Activated naive CD4-positive, alpha-beta T cell treated with anti-CD3 and anti-CD28 coated beads for 36 hours (primary cell): ENCODE measurements at places on chromosomes 1 and 21.

GRCh38 chr1:153610334-153610733 is 2.6 kb downstream of the S100A16 start:
- no peak for DNase-seq

DNA sequence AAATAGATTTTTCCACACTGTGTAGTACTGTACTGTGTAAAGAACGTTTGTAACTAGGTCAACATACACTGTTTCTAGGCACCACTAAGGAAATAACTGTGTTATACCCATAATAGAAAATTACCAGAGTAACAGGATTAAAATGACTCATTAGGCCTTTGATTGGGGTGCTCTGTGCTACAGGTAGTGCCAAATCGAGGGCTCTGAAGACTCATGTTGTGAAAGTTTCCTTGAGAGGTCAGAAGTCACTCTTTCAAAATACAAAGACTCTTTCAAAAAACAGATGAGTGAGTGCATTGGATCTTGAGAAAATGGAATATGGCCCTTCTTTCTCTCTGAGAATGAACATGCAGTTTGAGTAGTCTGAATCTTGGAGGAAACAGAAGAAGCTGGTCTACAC is 143.0 kb downstream of the MRPL39 start:
- DNase-seq: peak; percentile 51

DNA sequence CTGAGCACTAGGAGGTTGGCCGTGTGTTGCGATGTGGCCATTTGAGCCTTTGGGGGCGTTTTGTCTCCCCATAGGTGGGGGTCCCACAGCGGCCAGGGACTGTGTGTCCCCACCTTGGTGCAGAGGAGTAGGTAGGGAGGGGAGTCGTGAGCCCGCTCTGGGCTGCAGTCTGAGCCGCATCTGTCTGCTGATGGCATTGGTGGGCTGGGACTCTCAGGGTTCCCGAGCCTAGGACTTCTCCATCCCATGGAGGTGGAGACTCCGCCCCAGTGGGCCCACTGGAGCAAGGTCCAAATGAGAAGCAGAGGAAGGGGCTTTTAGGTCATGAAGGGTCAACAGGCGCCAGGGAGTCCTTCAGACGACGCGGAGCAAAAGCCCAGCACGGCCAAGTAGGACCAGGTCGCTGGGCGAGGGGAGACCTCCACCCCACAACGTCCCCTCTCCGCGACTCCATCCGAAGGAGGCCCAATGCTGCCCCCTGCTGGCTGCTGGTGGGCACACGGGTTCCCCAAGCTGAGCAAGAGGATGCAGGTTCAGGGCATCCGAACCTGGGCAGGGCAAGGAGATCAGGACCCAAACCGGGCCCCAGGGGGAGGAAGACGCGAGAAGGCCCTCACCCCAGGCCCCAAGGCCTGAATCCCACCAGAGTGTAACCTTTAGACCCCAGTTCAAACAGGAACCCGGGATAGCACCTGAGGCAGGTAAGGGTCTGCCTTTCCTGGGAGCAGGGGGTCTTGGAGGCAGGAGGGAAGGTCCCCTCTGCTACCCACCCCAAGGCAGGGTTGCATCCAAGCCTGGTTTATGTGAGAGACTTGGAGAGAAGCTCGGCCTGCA is 14.9 kb downstream of the TTC34 start:
- peak; percentile 80 for DNase-seq

DNA sequence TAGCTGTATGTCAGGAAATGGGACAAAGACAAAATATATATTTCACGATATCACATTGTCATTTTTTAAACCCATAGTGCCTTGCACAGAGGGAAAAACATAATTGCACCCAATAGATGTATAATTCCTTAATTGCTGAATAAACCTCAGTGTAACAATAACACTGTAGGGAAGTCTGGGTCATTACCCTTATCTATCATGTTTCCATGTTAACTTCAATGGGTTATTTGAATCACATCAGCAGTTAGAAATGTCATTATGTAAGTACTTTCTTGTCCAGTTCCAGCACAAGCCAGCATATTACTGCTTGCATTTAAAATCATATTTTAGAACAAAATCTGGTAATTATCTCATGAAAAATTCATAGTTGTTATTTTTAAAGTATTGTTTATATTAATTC is 222.7 kb downstream of the HMCN1 start:
- DNase-seq: no peak

- DNase-seq: peak; percentile 31
Measured at GRCh38 chr1:199684686-199685273, 342.7 kb upstream of the NR5A2 start.

- DNase-seq: no peak
Measured at GRCh38 chr1:164137273-164137925, 421.6 kb upstream of the PBX1 start.

DNA sequence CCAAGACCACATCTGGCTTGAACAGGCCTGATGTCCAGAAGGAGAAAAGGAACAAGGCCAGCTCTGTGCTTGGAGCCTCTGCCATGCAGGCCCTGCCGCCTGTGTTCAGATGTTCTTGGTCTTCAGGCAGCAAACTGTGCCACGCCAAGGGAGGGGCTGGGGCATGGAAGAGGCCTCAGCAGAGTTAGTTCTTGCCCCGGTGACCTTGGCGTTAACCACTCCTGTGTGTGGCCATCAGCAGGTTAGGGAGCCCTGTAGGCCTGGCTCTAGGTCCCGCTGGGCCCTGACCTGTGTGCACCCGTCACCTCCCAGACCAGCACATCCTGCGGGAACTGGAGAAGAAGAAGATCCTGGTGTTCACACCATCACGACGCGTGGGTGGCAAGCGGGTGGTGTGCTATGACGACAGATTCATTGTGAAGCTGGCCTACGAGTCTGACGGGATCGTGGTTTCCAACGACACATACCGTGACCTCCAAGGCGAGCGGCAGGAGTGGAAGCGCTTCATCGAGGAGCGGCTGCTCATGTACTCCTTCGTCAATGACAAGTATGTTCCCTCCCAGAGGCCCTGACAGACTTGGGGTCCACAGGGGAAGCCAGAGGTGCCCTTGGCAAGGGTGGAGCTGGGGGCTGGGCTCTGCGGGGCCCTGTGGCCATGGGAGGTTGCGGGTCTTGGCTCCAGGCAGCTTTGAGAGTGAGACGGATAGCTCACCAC is 7.1 kb downstream of the ZC3H12A start:
- DNase-seq: peak; percentile 41

GRCh38 chr1:91575909-91576519 is 75.4 kb downstream of the CDC7 start:
- no peak for DNase-seq

- DNase-seq: peak; percentile 63
Measured at GRCh38 chr21:43884012-43884860, 19.2 kb downstream of the AGPAT3 start.

- no peak for DNase-seq
Measured at GRCh38 chr1:117188170-117188815, 22.4 kb downstream of the VTCN1 start.

- DNase-seq: no peak
Measured at GRCh38 chr1:213887842-213888241, 99.9 kb upstream of the PROX1 start.

- no peak for DNase-seq
Measured at GRCh38 chr1:116879478-116880133, 30.1 kb upstream of the PTGFRN start.

DNA sequence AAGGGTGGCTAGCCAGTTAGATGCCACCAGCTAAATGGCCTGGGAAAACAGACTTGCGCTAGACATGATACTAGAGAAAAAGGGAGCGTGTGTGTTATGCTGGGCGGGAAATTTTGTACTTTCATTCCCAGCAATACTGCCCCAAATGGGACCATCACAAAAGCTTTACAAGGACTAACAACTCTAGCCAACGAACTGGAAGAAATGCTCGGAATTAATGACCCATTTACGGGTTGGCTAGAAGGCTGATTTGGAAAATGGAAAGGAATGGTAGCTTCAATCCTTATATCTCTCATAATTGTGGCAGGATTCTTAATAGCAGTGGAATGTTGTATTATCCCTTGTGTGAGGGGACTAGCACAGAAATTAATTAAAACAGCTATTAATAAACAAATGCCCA is 27.9 kb upstream of the ZNF496 start:
- no peak for DNase-seq

- DNase-seq: no peak
Measured at GRCh38 chr1:208248991-208249696, 5.0 kb upstream of the PLXNA2 start.

DNA sequence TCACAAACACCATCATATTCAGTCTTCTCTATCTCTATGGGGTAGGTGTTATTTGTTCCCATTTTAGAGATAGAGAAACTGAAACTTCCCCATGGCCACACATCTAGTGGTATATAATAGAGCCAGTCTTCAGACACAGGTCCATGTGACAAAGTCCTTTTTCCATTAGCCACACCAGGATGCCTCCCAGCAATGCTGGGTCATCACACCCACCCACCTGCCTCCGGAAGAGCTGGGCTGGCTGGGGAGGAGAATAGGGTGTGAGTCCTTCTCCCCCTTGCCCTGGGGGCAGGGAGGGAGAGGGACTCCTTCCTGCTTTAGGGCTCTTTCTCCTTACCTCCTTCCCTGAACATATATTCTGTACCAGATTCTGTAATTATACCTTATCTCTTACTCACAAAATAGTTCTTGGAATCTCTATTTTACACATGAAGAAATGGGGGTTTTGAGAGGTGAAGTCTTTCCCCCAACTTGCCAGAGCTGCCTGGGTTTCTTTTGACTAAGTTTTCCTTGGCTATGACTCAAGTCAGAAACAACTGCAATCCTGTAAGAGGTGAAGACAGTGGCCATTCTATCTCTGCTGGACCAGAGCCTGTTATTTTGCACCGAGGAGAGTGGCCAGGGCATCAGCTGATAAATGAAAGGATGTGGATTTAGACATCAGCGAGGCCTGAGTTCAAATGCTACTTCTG is 30.0 kb downstream of the SOX13 start:
- DNase-seq: no peak

GRCh38 chr1:50704126-50704525 is 255.9 kb downstream of the FAF1 start:
- DNase-seq: no peak

GRCh38 chr21:40146216-40146837 is 279.1 kb downstream of the PCP4 start:
- no peak for DNase-seq

DNA sequence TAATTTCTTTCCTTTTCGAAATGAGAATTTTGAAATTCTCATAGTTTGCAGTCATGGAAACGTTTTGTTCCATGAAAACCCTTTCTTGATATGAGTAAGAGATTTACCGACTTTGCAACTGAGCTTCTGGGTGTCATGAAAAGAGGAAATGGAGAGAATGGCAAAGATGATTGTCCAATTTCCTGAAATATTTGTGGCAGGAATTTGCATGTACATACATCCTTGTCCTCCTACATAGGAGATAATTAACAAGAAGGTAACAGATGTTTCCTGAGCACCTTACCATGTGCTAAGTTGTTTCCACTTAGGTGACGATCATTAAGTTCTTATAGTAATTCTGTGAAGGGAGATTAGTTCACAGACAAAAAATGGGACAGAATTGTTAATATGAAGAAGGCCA is 170.7 kb downstream of the NEGR1 start:
- no peak for DNase-seq

DNA sequence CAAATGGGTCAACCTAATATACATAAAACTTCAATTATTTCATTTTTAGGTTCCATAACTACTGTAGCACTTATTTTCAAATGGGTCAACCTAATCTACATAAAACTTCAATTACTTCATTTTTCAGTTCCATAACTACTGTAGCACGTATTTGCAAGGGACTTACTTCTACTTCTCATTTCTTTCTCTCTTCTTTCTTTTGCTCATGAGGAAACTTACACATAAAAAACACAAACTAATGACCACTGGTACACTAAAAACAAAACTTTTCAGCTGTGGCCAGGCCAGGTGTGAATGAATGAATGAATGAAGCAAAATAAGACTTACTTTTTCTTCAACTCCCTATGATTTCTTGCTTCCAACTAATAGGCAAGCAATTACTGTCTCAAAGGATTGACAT is 11.7 kb downstream of the SYDE2 start:
- no peak for DNase-seq

DNA sequence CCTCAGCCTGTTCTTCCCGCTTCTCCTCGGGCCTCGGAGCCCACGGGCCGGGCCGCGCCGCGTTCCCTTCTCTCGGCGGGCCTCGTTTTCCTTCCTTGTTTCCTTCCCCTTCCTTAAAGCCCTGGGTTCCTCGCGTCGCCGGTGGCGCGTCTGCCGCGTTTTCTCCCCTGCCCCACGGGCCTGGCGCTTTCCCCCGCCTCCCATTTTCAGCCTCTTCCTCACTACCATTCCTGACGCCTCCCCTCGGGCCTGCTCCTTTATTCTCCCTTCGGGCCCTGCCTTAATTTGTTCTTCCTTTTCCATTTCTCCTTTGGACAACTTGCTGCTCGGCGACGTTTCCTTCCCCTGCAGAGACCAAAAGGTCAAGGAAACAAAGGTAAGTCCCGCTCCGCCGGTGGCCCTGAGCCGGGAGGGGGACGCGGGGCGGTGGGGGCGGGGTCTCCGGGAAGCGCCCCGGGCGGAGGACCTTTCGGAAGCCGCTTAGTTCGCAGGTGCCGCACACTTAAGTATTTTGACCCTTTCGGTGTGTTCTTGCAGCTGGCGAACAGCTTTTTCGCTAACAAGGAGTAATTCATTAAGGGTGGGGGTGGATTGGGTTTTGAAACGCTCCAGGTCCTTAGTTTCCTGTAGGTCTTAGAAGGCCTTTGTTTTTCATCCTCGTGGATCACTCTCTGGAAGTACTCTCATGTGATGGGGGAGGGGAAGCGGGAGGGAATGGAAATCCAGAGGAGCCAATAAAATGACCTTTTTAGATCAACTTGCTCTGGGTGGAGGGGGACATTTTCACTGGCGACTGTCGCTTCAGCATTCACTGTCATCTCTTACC is 780 bp downstream of the YTHDF2 start:
- DNase-seq: peak; percentile 43

- DNase-seq: no peak
Measured at GRCh38 chr21:41681348-41681801, 85.5 kb downstream of the RIPK4 start.

GRCh38 chr1:151259351-151259750 is 4.8 kb downstream of the PSMD4 start:
- DNase-seq: no peak

- DNase-seq: no peak
Measured at GRCh38 chr1:82346141-82346540, 545.4 kb downstream of the ADGRL2 start.

DNA sequence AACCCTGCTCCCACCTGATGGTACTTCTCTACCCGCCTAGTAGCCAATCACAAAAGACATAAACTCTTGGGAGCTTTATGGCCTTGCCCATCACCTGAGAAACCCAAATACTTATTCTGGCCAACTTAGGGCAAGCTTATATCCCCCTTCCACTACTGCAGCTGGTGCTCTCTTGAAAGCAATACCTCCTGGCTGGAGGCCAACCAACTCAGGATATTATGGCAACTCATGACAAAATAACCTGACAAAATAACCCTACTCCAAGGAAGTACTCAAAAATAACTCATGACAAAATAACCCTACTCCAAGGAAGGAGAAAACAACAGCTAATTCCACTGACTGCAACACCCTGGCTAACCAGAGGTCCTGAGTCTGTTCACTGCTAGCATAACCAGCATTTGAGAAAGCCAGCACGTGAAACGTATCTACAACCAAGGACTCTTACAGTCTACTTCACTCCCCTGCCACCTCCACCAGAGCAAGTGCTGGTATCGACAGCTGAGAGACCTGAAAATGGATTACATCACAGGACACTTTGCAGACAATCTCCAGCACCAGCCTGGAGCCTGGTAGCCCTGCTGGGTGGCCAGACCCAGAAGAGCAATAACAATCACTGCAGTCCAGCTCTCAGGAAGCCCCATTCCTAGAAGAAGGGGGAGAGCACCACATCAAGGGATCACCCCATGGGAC is 179.9 kb downstream of the COL24A1 start:
- DNase-seq: no peak
